ENCODE measurements at places on chromosomes 11 and 22.
A peak's percentile ranks its signal among the peaks of the same experiment; 100 is the strongest.

DNA sequence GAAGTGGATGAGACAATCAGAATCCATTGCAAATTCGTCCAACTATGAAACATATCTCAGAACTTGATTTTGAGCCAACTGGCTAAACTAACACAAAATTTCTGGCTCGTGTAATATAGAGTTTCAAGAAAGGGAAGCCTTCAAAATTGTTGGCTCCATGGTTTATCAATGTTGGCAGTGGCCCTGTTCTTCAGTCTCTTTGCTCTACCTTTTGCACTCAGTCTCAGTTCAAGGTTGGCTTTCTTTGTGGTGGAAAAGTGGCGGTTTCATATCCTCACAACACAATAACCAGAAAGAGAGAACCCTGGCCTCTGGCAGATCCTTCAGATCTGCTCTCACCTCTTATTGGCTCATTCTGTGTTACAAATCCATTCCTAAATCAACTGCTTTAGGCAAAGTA is 473.8 kb upstream of the API5 start:
- no peak for DNase-seq

GRCh38 chr11:30284836-30285235 is 38.1 kb upstream of the ARL14EP start:
- no peak for DNase-seq

DNA sequence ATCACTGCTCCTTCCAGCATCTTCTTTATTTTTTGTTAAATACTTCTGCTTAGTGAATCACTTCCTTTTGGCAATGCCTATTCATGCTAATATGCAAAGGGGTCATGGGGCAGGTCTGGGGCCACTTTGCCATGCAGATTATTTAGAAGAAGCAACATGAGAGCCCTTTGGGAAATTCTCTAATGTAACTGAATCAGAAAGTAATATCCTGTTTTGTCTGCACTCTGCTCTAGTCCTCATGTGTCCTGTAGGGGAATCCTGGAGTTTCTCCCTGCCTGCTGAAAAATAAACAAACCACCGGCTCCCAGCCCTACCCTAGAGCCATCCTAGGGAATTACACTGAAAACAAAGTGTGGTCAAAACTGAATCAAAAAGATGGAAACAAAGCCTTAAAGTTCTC is 176.5 kb upstream of the POU2AF2 start:
- no peak for DNase-seq

DNA sequence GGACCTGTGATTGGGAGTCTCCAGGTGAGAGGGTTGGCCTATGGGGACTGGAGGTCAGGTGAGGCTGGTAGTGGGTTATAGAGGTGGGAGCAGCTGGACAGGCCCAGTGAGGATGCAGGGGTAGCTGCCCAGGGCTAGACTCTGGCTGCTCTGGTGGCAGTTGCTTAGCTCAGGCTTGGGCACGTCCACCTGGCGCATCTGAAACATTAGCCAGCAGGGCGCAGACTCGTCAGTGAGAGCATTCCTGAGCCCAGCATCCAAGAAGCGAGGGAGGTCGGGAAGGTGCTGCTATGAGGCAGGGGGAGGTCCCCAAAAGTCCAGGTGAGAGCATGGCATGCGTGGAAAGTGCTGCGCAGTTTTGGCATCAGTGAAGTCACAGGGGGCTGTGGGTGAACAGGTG is 3.5 kb upstream of the GGT1 start:
- DNase-seq, result peak; percentile 57

DNA sequence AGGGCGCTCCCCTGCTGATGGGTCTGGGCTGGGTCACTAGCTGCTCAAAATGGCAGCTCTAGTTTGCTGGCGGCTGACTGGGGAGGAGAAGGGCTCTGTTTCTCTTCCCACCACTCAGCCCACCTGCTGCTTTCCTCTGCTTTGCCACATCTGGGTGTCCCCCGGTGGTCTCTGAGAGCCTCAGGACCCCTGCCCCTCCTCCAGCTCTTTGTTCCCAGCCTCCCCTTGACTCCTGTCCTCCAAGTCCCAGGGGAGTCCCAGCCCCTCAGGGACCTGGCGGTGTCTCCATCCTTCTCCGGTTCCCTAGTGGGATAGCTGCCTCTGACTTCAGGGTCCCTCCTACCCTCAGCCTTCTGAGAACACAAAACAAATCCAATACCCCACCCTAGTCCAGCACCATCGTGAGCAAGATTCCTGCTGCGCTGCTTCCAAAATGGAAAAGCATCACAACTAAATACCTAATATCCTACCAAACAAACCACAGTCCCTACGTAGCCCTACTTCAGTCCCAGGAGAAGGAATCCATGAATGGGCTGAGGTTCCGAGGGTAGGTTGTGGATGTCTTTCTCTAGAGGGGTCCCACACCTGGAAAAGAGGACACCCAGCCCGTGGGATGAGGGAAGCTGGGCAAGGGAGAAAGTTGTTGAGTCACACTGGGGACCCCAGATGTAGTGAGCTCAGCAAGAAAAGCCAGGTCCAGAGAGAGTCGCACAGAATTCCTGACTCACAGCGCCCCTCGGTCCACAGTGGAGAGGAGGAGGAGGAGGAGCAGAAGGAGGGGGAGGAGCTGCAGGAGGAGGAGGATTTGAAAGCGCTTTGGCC is 45.0 kb upstream of the NNMT start:
- peak; percentile 81 for DNase-seq

DNA sequence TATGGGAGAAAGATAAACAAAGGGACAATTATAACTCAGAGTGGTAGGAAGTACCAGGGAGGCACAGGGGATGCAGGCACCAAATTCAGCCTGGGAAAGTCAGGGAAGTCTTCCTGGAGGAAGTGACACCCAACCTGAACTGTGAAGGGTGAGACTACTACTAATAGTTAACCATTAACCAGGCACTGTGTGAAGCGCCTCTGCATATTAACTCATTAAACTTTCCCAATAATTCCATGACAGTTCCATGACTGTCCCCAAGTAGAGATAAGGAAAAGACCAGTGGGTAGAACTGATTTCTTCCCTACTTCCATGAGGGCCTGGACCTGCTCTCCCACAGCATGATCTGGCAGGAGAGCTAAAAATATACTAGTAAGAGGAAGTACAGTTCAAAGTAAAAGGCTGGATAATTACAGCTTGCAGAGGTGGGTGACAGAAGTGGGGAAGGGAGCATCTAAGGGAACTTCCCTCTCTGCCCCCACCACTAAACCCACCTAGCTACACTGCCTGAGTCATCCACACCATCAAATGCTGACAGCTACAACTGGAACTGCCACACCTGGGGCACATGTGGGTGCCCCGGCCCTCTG is 4.7 kb upstream of the AP1B1 start:
- DNase-seq, result no peak

- DNase-seq, result no peak
Measured at GRCh38 chr11:120196826-120197225, 14.0 kb upstream of the OAF start.

- no peak for DNase-seq
Measured at GRCh38 chr11:113241636-113242054, 72.7 kb upstream of the TTC12 start.

DNA sequence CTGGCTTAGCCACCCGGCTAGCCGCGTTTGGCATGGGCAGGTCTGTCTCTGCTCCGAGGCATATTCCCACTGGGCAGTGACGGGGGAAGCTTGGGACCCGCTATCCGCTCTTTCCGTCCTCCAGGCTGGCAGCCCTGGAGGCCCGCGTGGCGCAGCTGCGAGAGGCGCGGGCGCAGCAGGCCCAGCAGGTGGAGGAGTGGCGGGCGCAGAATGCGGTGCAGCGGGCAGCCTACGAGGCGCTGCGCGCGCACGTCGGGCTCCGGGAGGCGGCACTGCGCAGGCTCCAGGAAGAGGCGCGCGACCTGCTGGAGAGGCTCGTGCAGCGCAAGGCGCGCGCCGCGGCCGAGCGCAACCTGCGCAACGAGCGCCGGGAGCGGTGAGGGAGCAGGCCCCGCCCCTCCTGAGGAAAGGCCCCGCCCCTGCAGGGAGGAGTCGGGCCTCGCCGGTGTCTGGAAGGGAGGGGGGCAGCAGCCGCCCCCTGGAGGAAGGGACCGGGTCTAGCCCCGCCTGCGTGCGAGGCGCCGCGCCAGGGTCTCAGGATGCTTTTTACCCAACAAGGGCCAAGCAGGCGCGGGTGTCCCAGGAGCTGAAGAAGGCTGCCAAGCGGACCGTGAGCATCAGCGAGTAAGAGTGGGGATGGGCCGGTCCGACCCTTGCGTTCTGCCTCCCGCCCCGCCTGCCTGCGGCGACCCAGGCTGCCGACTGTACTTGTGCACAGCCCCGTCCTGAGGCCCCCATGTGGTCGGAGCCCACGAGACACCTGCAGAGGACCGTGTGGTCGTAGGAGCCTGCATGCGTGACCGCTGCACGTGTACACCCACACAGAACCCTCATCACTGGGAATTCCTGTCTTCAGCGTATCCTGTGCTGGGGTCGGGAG is 7.9 kb downstream of the ATG16L2 start:
- peak; percentile 94 for DNase-seq

DNA sequence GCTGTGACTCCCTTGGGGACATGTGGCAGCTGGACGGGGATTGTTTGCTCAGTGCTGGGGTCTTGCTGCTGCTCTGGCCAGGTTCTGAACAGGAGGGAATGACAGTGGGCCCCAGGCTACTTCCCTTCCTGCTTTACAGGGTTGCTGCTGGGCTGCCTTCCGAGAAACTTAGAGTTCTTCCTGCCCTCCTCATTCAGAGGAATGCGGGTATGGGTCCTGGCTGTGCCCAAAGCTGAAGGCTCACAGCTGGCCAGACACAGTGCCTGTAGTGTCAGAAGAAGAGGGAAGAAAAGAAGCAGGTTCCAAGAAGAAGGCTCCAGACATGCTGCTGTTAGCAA is 108.3 kb upstream of the PARVA start:
- DNase-seq, result peak; percentile 80

GRCh38 chr11:17496406-17496805 is 19.8 kb upstream of the ABCC8 start:
- no peak for DNase-seq

- DNase-seq, result peak; percentile 91
Measured at GRCh38 chr11:119316016-119316728, 758 bp downstream of the MCAM start.

All from sigmoid colon (tissue), 7 donors.